ENCODE measurements at places on chromosomes 12 and 14. TPM values are rescaled to one million over a fixed set of nuclear protein-coding genes. Genes with fewer than 3 reads are reported as not detected.

GRCh38 chr12:78155546-78155945 lies 324.9 kb downstream of the NAV3 start:
- H3K36me3 ChIP-seq: no peaks in the 10 kb centered on the region
- no peak overlapping the region for H3K27ac ChIP-seq
- H3K4me3 ChIP-seq: no peak overlapping the region
- no peaks in the 10 kb centered on the region for H3K27me3 ChIP-seq

- peak overlapping the region; percentile 78 for H3K4me3 ChIP-seq
- peak overlapping the region; percentile 91 for H3K27ac ChIP-seq
- H3K4me1 ChIP-seq: peaks cover 49% of the 10 kb centered on the region
- H3K36me3 ChIP-seq: no peaks in the 10 kb centered on the region
- peak; percentile 87 for DNase-seq
These were observed 28.2 kb upstream of the SMUG1 start for GRCh38 chr12:54216797-54217661.

DNA sequence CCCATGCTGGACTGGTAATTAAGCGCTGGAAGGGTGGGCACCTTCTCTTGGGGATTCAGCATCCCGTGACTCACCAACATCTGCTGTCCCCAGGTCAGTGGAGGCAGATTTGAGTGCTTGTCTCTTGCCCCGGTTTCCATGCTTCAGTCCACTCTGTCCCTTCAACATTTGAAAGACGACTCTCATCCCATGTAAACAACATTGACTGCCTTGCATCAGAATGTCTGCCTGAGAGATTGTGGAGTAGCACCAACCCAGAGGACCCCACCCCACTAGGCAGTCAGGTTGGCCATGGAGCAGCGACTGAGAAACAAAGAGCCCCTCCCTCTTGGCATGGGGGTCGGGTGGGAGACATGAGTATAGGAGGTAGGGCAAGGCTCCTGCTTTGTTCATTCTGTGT lies 4.9 kb upstream of the STAC3 start:
- no peak for DNase-seq
- no peaks in the 10 kb centered on the region for H3K27me3 ChIP-seq
- no peaks in the 10 kb centered on the region for H3K4me1 ChIP-seq
- H3K27ac ChIP-seq: no peak overlapping the region
- H3K36me3 ChIP-seq: peaks cover 15% of the 10 kb centered on the region

DNA sequence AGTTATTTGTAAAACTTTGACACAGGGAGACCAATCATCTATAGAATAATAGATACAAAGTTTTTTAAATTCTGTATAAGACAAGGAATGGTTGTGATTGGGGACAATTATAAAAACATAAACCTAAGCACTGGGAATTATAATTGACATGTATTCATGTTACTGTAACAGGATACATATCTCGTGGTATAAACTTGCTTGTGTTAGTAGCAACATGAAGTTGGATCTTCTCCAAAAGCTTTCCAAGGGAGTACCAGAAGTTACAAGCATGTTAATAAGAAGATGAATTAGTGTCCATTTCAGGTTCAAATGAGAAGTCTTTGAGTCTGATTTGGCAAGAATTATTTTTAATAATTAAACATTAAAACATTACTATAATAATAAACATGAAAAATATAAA lies 42.2 kb downstream of the CDKL1 start:
- peaks cover 38% of the 10 kb centered on the region for H3K36me3 ChIP-seq
- no peak overlapping the region for H3K27ac ChIP-seq
- peaks cover 7% of the 10 kb centered on the region for H3K4me1 ChIP-seq
- no peaks in the 10 kb centered on the region for H3K27me3 ChIP-seq
- H3K4me3 ChIP-seq: no peak overlapping the region

- no peak for DNase-seq
- H3K27me3 ChIP-seq: no peaks in the 10 kb centered on the region
- no peak overlapping the region for H3K27ac ChIP-seq
- peaks cover 38% of the 10 kb centered on the region for H3K36me3 ChIP-seq
- H3K4me3 ChIP-seq: no peak overlapping the region
These were observed 20.0 kb downstream of the CRACR2A start for GRCh38 chr12:3732901-3733300.

- H3K36me3 ChIP-seq: peaks cover 60% of the 10 kb centered on the region
- no peak overlapping the region for H3K4me3 ChIP-seq
- H3K4me1 ChIP-seq: peaks cover 21% of the 10 kb centered on the region
- H3K27ac ChIP-seq: no peak overlapping the region
These were observed 10.2 kb downstream of the DLST start for GRCh38 chr14:74891870-74892269.

DNA sequence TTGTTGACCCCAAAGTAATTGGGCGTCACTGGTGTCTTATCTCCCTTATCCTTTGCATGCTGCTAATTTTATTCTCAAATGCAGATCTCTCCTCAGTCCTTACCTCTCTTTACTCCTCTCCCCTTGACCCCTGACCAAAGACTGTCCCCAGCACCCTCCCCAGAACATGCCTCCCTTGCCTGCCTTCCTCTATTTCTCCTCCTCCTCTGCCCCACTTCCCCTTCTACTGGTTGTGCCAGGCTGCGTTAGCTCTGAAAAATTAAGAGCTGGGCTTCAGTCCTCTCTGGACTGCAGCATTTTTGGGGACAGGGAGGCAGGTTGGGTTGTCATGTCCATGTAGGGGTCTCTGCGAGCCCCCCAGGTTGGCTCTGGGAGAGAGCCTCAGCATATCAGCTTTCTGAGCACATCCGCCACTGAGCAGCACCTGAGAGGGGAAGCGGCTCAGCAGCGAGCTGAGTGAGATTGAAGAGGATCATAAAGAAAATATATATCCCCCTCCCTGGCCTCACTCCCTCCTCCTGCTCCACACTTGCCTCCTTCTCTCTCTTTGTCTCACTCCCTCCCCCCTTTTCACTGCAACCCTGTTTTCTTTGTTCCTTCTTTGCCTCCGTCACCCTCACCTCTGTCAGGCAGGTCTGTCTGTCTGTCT lies 6.4 kb upstream of the CISTR start:
- no peaks in the 10 kb centered on the region for H3K36me3 ChIP-seq
- peaks cover 15% of the 10 kb centered on the region for H3K4me1 ChIP-seq
- no peak overlapping the region for H3K4me3 ChIP-seq
- no peak for DNase-seq
- H3K27me3 ChIP-seq: peaks cover 41% of the 10 kb centered on the region

DNA sequence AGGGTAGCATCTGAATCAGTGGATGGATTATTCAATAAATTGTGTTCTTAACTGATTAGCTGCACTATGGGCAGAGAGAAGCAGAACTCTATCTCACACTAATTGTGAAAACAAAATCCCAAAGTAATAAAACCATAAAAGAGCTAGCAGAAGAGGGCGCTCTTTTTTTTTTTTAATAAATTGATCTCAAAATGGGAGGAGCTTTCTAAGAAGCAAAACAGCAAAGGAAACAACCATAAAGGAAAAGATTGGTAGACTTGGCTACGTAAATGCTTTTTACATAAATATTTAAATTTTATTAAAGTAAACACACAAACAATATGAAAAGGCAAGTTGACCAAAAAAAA lies 1.5 kb upstream of the TM7SF3 start:
- peaks cover 5% of the 10 kb centered on the region for H3K27me3 ChIP-seq
- H3K36me3 ChIP-seq: peaks cover 9% of the 10 kb centered on the region
- peak overlapping the region; percentile 98 for H3K27ac ChIP-seq
- H3K4me1 ChIP-seq: peaks cover 45% of the 10 kb centered on the region

GRCh38 chr12:43540470-43540869 lies 11.5 kb downstream of the ADAMTS20 start:
- H3K27me3 ChIP-seq: no peaks in the 10 kb centered on the region
- H3K36me3 ChIP-seq: no peaks in the 10 kb centered on the region
- DNase-seq: no peak
- H3K4me1 ChIP-seq: no peaks in the 10 kb centered on the region
- no peak overlapping the region for H3K27ac ChIP-seq

DNA sequence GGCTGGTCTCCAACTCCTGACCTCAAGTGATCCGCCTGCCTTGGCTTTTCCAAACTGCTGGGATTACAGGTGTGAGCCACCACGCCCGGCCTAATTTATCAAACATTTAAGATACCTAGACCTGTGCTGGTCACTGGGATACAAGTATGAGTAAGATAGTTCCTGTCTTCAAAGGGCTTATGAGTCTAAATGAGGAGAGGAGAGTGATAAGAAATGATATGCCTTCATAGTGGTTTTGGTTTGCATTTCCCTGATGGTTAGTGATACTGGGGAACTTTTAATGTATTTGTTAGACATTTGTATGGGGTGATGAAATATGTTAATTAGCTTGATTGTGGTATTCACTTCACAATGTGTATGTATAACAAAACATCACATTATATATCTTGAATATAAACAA lies 21.2 kb downstream of the TMED10 start:
- peaks cover 54% of the 10 kb centered on the region for H3K4me1 ChIP-seq
- DNase-seq: no peak
- peaks cover 9% of the 10 kb centered on the region for H3K36me3 ChIP-seq
- H3K27ac ChIP-seq: no peak overlapping the region
- no peak overlapping the region for H3K4me3 ChIP-seq
- H3K27me3 ChIP-seq: no peaks in the 10 kb centered on the region

GRCh38 chr12:109814600-109815150 lies 18.5 kb downstream of the TRPV4 start:
- DNase-seq: no peak
- no peak overlapping the region for H3K4me3 ChIP-seq
- H3K4me1 ChIP-seq: no peaks in the 10 kb centered on the region
- no peak overlapping the region for H3K27ac ChIP-seq

DNA sequence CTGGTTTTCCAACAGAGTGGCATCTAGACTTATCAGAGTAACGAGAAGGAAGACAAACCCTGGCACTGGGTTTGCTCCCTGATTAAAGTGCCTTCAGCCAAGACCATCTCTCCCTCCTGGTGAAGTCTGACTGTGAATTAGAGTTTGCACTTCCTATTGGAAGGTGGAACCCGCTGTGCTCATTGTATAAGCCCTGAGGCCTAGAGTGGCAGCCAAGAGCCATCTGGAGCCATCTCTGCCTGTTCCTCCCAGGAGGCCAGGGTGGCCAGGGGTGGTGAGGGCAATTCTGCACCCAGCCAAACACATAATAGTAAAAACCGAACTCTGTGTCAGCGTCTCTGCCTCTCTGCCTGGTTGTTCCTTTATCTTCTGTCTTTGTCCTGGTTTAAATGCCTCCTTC lies 25.0 kb downstream of the MFAP5 start:
- H3K4me1 ChIP-seq: peaks cover 1% of the 10 kb centered on the region
- no peak overlapping the region for H3K27ac ChIP-seq
- peaks cover 33% of the 10 kb centered on the region for H3K27me3 ChIP-seq
- H3K4me3 ChIP-seq: no peak overlapping the region
- no peaks in the 10 kb centered on the region for H3K36me3 ChIP-seq
- DNase-seq: no peak

DNA sequence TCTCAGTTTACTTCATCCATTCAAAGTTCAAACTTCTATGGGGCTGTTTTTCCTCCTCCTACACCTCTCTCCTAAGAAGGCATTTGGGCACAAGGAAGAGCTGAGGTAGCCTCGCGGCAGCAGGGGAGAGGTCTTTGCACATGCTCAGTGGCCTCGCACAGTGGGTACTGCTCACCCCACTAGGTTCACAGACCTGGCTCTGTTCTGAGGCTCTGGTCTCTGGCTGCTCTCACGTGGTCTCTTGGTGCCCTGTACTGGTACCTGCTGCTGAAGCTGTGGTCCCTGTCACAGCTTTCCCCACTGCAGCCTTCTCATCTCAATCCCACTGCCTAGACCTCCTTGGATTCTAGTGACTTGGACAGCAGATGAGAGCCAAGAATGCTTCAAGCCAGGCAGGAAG lies 134.7 kb upstream of the CRY1 start:
- H3K4me1 ChIP-seq: no peaks in the 10 kb centered on the region
- no peak for DNase-seq
- H3K36me3 ChIP-seq: no peaks in the 10 kb centered on the region
- H3K4me3 ChIP-seq: no peak overlapping the region

- peaks cover 35% of the 10 kb centered on the region for H3K4me1 ChIP-seq
- H3K27me3 ChIP-seq: peaks cover 76% of the 10 kb centered on the region
- H3K27ac ChIP-seq: no peak overlapping the region
- no peaks in the 10 kb centered on the region for H3K36me3 ChIP-seq
These were observed 1.1 kb upstream of the BMP4 start for GRCh38 chr14:53957739-53958138.

DNA sequence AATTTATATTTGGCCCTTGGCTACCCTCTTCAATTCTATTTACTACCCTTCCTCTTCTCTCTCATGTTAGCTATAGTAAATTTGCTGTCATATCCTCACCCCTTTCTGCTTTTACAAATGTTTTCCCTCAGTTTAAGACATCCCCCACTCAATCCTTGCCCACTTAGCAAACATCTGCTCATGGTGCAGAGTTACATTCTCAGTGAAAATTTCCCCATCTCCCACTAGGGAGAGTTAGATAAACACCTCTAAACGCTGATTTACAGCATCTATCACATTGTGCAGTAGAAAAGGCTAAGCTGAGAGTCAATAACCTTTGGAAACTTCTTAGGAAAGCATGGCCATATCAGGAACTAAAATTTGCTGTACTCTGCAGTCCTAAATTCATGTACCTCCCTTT lies 69.0 kb downstream of the DENND5B start:
- no peaks in the 10 kb centered on the region for H3K36me3 ChIP-seq
- no peaks in the 10 kb centered on the region for H3K4me1 ChIP-seq
- peaks cover 6% of the 10 kb centered on the region for H3K27me3 ChIP-seq
- no peak overlapping the region for H3K27ac ChIP-seq

DNA sequence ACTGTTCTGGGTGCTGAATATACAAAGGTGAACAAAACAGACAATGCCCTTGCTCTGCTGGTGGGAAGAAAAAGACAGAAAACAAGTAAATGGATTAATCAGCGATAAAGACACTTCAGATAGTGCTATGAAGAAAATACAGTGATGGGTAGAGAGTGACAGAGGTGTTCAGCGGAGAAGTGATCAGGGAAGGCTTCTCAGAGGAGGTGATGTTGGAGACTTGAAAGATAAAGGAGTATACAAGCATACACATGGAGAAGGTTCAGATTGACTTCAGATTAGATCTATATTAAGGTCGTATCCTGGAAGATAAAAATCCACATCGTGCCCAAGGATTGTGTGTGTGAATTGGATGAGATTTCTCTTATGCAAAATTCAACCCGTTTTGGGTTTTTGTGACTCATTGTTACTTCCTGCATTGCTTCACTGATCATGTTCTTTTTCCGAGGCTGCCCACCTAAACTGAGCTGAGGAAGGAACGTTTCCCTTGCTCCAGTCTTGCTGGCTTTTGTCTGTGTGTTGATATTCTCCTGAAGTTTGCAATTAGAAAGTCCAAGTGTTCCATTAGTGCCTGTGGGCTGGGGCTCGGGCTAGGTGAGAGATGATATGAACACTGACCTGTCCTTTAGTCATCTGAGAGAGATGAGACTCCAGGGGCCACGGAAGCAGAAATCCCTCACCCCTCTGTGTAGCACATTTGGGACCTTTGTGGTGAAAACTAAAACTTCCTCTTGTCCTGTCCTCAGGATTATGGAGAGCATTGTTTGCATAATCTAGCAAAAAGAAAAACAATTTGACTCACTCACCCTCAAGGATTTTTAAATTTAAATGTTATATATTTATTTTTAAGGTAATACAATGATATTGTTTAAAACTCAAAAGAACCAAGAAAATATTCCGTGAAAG lies 27.6 kb downstream of the PLXNC1 start:
- DNase-seq: no peak
- peaks cover 54% of the 10 kb centered on the region for H3K36me3 ChIP-seq

- H3K27me3 ChIP-seq: no peaks in the 10 kb centered on the region
- no peak overlapping the region for H3K27ac ChIP-seq
- no peaks in the 10 kb centered on the region for H3K4me1 ChIP-seq
- no peaks in the 10 kb centered on the region for H3K36me3 ChIP-seq
- no peak for DNase-seq
These were observed 87.8 kb upstream of the PRKD1 start for GRCh38 chr14:30015489-30015888.

TSPAN9 gene
- 0.15 TPM for total RNA-seq

CLEC14A gene
- not detected for total RNA-seq

MYF6 gene
- total RNA-seq: not detected

NKX2-8 gene
- not detected for total RNA-seq

CLEC2A gene
- total RNA-seq: not detected

SERPINA9 gene
- not detected for total RNA-seq
